LHCN-M2 (cell line): ENCODE measurements at places on chromosomes 2 and 18.
A peak's percentile ranks its signal among the peaks of the same experiment; 100 is the strongest.

- no peak for DNase-seq
Measured at GRCh38 chr2:36396878-36397539, 41.4 kb downstream of the CRIM1 start.

GRCh38 chr2:191180713-191181112 lies 29.9 kb upstream of the STAT4 start:
- peak; percentile 48 for DNase-seq

DNA sequence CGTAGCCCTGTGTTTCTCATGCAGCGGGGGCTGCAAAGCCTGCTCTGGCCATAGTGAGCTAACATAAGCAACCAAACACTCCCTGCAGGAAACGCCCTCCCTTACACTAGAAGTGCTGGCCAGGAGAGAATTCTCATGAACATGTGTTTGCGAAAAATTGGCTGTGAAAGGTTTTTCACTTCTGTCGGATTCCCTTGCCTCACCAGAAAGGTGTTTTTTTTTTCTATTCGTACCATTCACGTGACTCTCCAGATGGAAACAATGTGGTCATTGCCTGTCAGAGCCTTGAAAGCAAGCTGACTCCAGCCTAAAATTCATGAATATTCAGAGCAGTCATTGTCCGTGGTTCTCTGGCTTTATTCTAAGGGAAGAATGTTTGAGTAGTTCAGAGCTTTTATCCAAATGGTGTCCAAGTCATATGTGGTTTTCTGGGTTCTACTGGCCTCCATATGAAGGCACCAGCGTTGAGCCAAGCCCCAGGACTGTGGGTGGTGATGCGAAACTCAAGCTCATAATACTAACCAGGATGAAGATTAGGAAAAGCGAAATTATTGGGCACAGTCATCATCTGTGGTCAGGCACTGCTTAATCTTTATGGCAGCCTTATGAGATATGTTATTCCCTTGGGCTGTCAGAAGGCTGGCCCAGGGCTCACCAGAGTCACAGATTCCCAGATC lies 236.4 kb downstream of the ALPK2 start:
- no peak for DNase-seq

DNA sequence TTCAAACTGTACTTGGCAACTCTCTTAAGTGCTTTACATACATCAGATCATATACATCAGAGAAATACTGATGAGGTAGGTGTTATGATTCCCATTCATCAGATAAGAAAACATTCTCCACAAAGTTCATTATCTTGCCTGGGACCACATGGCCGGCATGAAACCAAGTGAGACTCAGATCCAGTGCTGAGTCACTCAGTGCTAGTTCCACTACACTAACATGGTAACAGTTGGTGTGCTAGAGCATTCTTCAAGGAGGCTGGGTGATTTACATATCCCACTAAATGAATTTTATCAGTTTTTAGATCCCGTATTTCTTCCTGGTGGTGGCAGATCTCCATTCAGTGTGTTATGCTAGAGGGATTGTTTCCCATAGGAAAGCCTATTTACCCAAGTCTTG lies 772.0 kb downstream of the CNTNAP5 start:
- no peak for DNase-seq

- DNase-seq = no peak
Measured at GRCh38 chr2:190138032-190138431, 75.5 kb upstream of the MSTN start.

DNA sequence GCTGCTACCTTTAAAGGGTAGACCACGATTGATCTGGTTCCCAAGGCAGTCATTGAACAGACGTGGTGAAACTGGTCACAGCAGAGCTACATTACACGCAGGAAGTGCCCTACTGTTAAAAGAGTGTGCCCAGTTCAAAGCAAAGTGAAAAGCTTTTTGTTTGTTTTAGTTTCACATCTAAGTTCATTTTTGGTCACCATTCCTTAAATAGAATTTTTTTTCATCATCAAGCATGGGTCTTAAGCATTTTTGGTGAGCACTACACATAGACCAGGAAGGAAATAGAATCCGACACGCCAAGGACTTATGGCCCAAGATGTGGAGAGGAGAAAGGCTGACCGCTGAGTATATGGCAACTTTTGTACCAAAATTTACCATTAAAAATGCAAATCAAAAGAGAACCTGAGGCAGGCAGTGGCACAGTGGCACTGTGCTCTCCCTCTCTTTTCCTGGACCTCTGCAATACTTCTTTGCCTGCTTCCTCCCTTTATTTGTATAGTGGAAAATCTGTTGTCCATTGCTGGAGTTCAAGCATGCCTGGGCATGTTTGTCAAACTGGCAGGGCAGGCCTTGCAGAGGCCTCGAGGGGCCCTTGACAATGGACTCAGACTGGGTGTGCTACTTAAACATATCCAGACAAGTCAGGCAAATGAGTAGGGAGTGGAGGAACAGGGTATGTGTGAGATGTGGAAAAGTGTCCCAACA lies 42.6 kb upstream of the HNRNPA3 start:
- DNase-seq = peak; percentile 20

GRCh38 chr2:69798909-69799526 lies 30.4 kb upstream of the GMCL1 start:
- DNase-seq = peak; percentile 30

- no peak for DNase-seq
Measured at GRCh38 chr18:62918361-62918760, 203.0 kb downstream of the PHLPP1 start.

DNA sequence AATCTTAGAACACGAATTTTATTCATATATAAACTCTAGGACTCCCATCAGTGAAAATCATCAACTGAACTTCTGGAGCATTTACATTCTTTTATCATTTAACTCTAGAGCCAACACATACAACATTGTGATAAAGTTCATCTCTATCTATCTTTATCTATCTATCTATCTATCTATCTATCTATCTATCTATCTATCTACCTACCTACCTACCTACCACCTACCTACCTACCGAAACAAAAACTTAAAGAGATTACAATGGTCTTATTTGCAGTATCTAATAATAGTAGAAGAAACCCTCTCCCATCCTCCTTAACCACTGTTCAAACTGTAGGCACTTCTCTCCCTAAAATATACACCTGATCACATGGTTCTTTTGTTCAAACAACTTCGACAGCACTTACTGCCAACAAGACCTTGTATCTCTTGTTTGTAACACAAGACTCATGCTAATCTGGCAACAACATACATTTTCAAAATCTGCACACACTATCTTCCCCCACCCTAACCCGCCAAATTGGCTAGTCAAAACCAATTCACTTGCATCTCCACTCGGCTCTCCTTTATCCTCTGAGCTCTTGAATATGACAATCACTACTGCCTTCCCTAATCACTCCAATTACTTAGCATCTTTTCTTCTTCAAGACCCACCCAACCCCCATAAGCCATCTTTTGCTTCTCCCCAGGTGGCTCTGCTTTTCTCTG lies 69.0 kb downstream of the GORASP2 start:
- no peak for DNase-seq

- peak; percentile 48 for DNase-seq
Measured at GRCh38 chr18:63439334-63439733, 17.1 kb upstream of the VPS4B start.

DNA sequence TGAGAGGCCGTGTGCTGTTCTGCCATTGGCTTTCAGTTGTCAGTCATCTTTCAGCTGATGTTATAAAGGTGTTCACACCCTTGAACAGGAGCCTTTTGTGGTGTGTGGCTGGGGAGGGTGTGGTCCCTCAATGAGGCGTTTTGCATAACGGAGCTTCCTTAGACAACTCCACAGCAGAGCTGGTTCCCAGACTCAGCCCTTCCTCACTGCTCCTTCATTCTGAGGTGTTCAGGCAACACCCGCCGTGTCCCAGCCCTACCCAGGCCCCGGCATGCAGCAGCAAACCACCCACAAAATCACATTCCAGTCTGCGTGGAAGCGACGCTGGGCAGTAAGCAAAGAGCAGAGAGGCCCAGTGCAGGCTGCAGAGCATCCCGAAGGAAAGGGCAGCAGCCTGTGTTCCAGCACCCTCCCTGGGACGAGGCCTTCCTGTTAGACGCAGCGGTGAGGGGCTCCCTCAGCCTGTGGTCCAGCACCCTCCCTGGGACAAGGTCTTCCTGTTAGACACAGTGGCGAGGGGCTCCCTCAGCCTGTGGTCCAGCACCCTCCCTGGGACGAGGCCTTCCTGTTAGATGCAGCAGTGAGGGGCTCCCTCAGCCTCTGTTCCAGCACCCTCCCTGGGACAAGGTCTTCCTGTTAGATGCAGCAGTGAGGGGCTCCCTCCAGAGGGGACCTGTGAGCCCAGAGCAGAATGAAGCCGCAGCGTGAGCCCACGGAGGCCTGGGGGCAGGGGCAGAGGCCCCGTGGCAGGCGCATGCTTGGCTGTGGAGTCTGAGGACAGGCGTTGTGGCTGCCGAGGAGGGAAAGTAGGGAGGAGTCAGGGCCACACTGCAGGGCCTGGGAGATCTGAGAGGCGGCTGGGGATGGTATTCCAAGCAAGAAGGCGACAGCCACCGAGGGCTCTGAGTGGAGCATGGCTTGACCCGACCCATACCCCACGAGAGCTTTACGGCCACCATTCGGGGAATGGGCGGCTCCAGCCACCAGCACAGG lies 201.8 kb upstream of the HDAC4 start:
- DNase-seq = no peak

GRCh38 chr2:235694721-235695601 lies 201.1 kb downstream of the AGAP1 start:
- DNase-seq = no peak

- DNase-seq = peak; percentile 61
Measured at GRCh38 chr2:160324161-160324800, 124.2 kb upstream of the ITGB6 start.

- no peak for DNase-seq
Measured at GRCh38 chr2:118417406-118418120, 329.3 kb downstream of the INSIG2 start.

DNA sequence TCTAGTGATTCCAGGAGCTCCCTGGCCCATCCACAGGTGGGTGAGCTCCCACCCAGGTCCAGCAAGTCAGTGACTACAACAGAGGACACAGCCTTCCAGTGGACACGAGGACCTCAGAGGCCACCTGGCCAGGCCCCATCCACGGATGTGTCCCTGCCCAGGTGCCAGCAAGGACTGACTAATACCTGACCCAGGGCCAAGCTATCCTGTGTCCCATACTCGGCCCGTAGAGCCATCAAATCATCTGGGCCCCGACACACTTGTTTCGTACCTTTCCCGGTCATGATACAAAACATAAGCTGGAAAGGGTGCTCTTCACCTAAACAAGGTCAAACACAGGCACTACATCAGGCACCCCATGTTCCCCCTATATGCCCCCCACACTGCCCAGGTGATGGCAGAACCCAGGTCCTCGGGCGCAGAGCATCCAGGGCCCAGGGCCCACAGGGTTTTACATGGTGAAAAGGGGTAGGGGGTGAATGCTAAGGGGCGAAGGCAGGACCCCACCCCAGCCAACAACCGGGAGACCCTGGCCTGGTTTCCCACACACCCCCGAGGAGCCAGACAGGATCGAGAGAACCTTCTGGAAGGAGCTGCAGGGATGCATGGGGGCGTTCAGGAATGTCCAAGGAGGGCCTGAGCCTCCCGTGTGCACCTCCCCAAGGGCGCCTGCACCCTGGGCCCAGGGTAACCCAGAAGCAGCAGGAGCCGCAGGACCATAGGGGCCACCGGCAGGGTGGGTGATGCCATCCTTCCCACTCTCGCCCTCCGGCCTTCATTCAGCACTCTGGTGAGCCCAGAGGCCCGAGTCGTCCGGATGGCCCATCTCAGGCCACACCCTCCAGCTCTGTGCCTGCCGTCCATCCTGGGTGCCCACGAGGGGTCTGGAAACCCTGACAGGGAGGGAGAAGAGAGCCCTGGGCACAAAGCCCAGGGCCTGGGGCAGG lies 94.3 kb downstream of the HDAC4 start:
- DNase-seq = no peak

DNA sequence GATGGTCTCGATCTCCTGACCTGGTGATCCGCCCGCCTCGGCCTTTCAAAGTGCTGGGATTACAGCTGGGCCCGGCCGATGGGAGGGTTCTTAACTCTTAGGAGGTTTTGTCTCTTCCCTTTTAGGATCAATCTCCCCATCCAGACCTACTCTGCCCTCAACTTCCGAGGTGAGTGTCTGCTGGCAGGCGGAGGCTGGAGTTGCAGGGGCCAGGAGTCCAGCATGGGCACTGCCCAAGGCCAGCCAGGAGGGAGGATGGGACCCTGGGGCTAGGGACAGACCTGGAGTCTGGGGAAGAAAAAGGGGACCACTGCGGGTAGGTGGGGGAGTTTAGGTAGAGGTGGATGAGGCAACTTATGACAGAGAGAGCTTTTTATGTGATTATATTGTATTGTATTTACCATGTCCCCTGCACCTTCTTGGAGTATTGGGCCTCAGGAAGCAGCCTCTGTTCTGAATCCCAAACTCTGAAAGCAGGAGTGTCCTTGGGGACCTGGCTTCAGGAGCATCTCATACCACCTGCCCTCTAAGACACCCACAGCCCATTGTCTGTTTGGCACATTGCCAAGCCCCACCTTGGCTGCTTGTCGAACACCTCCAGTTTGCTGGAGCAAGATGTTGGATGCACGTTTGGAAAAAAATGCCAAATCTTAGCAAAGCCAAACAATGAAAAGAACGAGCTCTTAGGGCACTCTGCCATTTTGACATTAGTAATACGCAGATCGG lies 5.6 kb downstream of the DES start:
- no peak for DNase-seq

- peak; percentile 14 for DNase-seq
Measured at GRCh38 chr18:22282311-22283115, 113.1 kb downstream of the GATA6 start.

- no peak for DNase-seq
Measured at GRCh38 chr2:123870881-123871276, 154.2 kb upstream of the CNTNAP5 start.

GRCh38 chr2:53740170-53740569 lies 27.4 kb upstream of the CHAC2 start:
- peak; percentile 50 for DNase-seq

DNA sequence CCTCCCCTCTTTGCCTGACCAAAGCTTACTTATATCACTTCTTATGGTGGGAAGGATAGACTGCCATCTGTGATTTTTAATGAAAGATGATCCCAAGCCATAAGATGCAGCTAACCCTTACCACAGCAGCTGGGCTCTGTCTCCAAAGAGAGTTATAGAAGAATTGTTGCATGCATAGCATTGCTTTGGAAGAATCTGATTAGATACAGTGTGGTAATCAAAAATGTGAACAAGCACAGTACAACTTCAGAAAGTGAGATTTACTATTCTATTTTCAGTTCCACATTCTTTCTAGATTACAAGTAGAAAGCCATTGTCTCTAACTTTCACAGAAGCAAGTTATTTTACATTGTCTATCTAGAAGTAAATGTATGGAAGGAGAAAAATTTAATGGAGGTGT lies 129.0 kb upstream of the ACVR2A start:
- DNase-seq = peak; percentile 6

- DNase-seq = peak; percentile 33
Measured at GRCh38 chr2:134927195-134927594, 8.6 kb downstream of the CCNT2 start.

DNA sequence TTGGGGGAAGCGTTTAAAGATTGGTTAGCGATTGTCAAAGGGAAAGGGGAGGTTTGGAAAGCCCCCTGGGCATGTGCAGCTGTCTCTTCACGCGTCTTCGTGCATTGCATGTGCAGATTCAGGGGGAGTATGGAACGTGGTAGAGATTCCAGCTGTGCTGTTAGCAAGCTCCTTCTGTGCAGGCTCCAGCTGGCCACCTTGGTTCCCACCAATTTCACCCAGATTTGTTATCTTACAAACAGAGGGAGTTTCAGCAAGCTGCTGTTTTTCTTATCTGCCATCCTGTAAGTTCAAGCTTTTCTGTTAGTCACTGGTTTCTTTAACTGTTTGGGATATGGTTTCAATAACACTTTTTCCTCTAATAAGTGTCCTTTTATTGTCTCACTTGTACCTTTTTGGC lies 30.4 kb downstream of the FARP2 start:
- no peak for DNase-seq

- DNase-seq = no peak
Measured at GRCh38 chr18:48751727-48752468, 198.9 kb downstream of the SMAD7 start.

GRCh38 chr18:55485666-55486065 lies 102.3 kb downstream of the TCF4 start:
- DNase-seq = peak; percentile 52
